Endothelial cell of umbilical vein (primary cell): ENCODE measurements at places on chromosomes 16 and 17. TPM values are rescaled to one million over a fixed set of nuclear protein-coding genes. Genes with fewer than 3 reads are reported as not detected.

DNA sequence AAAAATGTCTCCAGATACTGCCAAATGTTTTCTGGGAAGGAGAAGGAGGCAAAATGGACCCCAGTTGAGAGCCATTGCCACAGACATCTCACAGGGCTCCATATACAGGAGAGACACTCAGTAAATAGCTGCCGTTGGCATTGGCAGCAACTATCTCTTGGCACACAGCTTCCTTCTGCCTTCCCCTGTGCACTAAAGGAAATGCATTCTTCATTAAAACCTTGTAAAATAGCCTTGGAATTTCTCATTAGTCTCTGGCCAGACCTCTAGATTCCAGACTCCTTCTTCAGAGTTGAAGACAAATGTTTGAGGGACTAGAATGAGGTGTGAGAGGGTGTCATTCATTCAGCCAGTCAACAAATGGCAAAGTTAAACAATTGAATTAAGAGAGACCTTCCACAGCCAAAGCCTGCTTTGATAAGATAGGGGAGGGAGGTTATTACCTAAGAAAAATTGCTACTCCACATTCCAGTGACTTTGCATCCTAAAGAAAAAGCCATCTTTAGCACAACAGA lies 223.9 kb upstream of the HS3ST3A1 start:
- no peak for DNase-seq

- no peak for DNase-seq
Observed at GRCh38 chr16:86395477-86395876, 114.8 kb upstream of the FOXF1 start.

DNA sequence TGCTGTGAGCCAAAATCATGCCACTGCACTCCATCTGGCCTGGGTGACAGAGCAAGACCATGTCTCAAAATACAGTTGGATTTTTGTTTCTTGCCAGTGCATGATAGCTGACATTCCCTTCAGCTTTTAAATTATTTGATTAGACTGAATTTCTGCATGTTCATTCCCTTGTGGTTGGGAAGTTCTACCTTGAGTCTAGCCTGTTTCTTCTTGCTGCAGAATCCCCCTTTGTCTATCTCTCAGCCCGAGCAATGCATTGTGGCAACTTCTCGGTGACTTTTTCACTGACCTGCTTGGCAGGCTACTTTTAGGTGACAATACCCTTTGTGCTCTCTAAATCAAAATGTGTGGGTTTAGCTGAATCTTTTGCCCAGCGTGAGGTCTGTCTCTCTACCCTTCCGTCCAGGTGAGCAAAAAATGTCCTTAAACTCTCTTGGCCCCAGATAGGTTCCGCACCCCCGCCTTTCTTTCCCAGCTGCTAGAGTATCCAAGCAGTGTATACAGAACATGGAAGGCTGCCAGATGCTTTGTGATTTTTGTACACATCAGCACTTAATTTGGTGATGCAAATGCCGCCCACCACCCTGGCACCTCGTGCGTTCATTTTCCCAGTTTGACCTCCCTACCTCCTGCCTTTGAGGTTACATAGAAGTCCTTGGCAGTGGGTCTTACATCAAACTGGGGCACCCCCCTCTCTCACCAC lies 130.2 kb downstream of the ABCC6 start:
- no peak for DNase-seq

DNA sequence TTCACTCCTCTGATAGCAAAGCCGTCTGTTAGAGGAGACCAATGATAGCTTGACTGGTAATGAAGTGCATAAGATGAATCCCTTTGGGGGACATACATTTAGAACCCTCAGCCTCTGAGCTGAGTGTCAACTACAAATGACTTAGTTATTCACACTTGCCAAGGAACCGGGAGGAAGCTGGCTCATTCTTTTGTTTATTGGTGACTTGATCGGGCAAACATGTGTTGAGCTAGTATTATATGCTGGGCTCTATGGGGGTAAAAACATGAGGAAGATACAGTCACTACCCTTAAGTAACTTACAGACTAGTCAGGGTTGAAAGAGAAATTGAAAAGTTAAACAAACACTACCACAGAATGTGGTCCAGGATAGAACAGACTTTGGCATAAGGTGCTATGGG lies 3.0 kb downstream of the CCL16 start:
- DNase-seq: peak; percentile 59

DNA sequence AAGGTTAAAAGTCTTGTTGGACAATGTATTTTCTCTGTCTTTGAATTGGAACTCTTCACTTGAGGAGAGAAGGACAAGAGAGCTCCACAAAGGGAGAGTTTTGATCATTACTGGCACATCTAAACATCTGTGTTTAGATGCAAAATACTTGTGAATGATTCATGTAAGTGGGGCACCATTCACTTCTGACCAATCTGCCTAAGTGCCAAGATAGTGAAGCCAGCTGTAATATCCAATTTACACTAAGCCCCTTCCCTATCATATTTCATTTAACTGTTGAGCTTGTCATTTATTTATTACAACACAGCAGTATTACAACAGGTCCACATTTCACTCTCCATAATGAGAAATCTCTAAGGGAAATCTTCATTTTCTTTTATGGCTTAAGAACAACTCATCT lies 832.3 kb upstream of the GOT2 start:
- no peak for DNase-seq

DNA sequence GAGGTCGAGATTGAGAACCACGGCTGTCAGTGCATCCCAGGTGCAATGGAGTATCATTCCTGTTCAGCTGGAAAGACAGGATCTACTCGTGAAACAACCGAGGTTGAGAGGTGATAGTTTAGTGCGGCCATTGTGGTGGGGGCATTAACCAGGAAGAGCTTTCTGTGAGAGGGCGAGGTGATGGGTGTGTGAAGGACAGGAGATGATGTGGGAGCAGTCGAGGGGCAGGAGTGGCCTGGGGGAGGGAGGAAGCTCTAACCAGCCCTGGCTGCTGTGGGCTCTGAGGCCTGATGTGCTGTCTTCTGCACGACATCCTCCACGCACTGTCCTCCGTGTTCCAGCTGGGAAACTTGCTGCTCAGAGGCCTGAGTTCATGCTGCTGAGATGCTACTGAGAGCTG lies 22.0 kb downstream of the GOSR2 start:
- DNase-seq: no peak

DNA sequence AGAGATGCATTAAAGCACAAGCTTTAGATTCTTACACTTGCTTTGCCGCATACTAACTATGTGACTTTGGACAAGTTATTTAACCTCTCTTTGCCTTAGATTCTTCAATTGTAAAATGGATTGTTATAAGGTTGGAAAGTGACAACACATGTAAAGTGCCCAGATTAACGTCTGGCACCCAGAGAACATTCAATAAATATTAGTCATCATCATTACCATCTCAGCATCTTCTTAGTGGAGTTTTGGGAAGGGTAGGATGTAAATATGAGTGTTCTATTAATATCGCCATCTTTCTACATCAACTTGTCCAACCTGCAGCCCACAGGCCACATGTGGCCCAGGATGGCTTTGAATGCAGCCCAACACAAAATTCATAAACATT lies 27.4 kb upstream of the FAM20A start:
- no peak for DNase-seq

DNA sequence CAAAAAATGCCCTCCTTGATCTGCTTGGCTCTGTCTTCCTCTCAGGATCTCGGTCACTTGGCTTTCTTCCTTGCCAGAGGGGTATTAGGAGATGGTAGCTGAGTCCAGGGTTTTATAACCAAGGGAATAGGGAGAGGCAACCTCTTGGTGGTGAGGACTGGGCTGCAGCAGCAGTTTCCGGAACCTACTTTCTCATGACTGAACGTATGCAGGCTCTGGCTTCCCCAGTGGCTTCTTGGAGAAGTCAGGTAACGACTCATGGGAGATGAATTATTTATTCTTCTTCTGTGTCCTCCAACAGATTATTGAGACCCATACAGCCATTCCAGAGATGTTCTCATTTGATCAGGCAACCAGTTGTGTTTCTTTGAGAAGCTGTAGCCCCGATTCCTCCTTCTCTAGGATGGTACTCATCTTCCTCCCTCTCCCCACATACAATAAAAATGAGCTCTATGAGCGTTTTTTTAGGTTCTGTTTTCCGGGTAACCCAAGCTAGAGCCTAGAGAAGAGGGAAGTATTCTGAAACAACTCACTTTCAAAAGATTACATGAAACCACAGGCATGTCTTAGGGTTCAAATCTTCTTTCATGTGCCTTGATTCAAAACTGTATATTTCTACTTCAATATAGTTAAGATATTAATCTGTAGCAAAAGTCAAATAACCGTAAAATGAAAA lies 22.3 kb upstream of the DHX40 start:
- DNase-seq: no peak

GRCh38 chr17:12618557-12618956 lies 47.1 kb upstream of the MYOCD start:
- DNase-seq: no peak

GRCh38 chr17:77875051-77875780 lies 83.3 kb upstream of the TNRC6C start:
- DNase-seq: no peak

GRCh38 chr16:12587170-12587569 lies 216.5 kb downstream of the CPPED1 start:
- DNase-seq: no peak

DNA sequence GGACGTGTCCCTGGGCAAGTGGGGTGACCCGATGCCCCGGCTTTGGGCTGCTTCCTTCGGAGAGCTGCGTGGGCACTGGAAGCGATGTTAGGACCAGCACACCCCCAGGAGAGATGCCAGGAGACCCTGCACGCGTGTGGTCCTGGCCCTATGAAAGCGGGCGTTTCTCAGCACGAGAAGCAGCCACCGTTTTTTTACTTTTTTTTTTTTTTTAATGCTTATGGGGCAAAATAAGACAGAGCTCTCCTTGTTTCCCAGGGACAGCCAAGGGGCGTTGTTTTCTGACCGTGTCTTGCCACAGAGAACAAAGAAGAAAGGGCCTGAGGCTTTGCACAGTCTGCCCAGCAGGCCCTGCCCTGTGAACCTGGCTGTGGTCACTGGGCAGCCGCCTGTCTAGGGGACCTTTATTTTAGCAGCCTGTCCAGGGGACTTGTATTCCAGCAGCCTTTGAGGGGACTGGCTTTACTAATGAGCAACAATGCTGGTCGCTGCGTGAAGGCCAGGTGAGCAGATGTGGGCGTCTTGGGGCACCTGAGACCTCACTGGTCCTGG lies 996 bp downstream of the SLC25A10 start:
- DNase-seq: no peak

The TPSD1 gene
- not detected in 2 replicates for total RNA-seq

The KIAA0513 gene
- total RNA-seq: 3.6 and 4.3 TPM in 2 replicates

The ATP2A1 gene
- total RNA-seq: 2.3 and 2.5 TPM in 2 replicates

The PPY gene
- not detected in 2 replicates for total RNA-seq

The WSCD1 gene
- 45.7 and 49.4 TPM in 2 replicates for total RNA-seq

The HSD17B1 gene
- 0.62 and 1.0 TPM in 2 replicates for total RNA-seq

The PIRT gene
- total RNA-seq: not detected in 2 replicates

The USH1G gene
- not detected in 2 replicates for total RNA-seq
